ENCODE measurements at places on chromosomes 3 and 15. TPM values are rescaled to one million over a fixed set of nuclear protein-coding genes. Genes with fewer than 3 reads are reported as not detected.

The LEKR1 gene
- 1.0 TPM for total RNA-seq

The GOLGA6L7 gene
- total RNA-seq = not detected

DNA sequence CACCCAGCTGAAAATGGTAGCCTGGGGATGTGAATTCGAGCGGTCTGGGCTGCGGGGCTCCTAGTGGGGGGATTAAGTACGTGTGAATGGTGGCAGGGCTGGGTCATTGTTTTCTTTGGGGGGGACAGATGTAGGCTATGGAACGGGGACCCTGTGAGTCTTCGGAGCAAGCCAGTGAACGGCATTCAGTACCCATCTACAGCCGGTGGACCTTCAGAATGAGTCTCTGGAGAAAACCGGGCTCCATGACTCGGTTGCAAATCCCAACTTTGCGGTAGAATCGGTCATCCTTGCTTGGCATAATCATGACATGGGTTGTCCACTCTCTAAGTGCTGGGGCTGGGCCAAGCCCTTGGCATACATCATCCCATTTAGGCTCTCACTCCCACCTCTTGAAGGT lies 7.2 kb upstream of the EOMES start:
- H3K27me3 ChIP-seq = peaks cover 50% of the 10 kb centered on the region
- H3K27ac ChIP-seq = no peak overlapping the region
- H3K36me3 ChIP-seq = no peaks in the 10 kb centered on the region
- H3K4me3 ChIP-seq = no peak overlapping the region
- peaks cover 19% of the 10 kb centered on the region for H3K4me1 ChIP-seq

DNA sequence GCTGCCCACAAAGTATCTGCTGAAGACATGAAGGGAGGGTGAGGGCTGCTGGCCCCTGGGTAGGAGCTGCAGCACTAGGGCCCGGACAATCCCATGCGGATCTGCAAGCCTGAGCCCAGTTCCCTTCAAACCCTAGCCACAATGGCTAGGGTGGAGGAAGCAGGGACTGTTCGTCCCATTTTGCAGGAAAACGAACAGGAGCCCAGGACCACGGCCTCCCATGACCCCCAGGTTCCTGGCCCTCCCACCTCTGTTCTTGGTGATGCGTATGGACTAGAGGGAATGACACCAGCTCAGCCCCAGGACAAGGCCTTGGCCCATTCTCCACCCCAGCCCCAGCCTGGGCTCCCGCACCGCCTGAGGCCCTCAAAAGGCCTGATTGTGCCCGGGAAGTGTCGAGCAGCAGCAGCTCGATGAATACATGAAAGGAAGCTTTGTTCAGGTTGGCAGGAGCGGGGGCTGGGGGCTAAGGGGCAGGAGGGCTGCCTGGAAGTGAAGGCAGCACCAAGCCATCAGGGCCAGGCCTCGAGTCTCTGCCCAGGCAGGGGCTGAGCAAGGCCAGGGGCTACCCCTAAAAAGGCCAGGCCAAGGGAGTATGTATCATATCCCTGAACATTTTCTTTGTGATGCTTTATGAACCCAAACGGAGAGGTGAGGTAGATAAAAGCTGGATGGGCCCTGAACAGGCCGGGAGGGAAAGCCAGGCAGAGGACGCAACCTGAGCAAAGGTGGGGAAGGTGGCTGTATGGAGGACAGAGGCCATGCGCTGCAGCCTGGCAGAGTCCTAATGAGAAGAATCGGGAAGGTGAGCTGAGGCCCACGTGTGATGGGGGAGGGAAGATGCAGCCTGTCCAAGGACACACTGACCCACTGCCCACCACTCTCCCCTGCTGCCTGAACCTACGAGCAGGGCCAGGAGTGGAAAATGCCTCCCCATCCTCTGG lies 12.2 kb downstream of the SEMA7A start:
- H3K27me3 ChIP-seq = no peaks in the 10 kb centered on the region
- DNase-seq = no peak
- H3K4me3 ChIP-seq = no peak overlapping the region
- H3K27ac ChIP-seq = no peak overlapping the region
- no peaks in the 10 kb centered on the region for H3K36me3 ChIP-seq
- H3K4me1 ChIP-seq = no peaks in the 10 kb centered on the region

The GABRR3 gene
- total RNA-seq = not detected

All from upper lobe of left lung (tissue), 6 donors.